Body of pancreas (tissue), 4 donors: ENCODE measurements at places on chromosomes 3 and 15. TPM values are rescaled to one million over a fixed set of nuclear protein-coding genes. Genes with fewer than 3 reads are reported as not detected.

- DNase-seq: no peak
Measured at GRCh38 chr15:27797765-27798164, 301.4 kb downstream of the OCA2 start.

DNA sequence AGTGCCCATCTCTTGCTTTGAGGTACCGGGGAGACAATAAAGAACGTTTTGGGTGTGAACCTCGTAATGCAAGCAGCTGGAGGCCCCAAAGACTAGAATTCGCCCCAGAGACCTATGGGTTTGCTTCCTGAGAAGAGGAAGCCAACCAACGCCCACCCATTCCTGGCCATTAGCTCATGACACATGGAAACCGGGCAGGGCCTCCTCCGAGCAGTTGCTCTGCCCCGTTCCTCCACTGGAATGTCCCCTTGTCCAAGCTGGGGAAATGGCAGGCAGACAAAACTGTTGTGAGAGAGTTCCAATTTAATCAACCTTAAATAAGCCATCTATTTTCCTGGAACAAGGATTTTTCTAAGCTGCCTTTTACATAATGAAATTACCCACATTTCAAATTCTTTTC, 250.9 kb upstream of the IGF1R start:
- DNase-seq: no peak

- peak; percentile 45 for DNase-seq
Measured at GRCh38 chr15:99435113-99435695, 130.6 kb upstream of the MEF2A start.

- no peak for DNase-seq
Measured at GRCh38 chr3:129937717-129938116, 36.8 kb upstream of the TRH start.

- DNase-seq: no peak
Measured at GRCh38 chr3:47243419-47244147, 39.0 kb downstream of the KIF9 start.

DNA sequence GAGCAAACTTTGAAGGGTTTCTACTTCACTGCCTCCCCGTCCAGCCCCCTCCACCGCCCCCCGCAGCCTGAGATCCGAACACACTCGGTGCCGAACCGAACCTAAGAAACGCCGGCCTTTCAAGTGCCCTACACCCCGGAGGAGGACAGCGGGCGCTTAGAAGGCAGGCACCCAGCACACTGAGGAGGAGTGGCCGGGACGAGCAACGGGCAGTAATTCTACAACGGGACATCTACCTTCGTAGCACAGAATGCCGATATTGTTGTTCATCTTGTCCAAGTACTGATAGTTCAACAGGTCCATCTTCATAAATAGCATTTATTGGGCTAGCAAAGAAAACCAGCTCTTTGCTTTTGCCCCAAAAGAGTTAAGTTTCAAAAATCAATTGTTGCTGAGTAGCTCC, 513 bp downstream of the VGLL4 start:
- DNase-seq: peak; percentile 34

GRCh38 chr15:48332642-48333034, 1.4 kb downstream of the DUT start:
- DNase-seq: no peak

- DNase-seq: no peak
Measured at GRCh38 chr15:27065785-27066184, 94.8 kb downstream of the GABRG3 start.

The KCNH8 gene
- total RNA-seq: 2.3 TPM

The NR1I2 gene
- 5.4 TPM for total RNA-seq

The ZNF662 gene
- total RNA-seq: 6.5 TPM

The CFAP100 gene
- total RNA-seq: not detected

The ZMYND10 gene
- total RNA-seq: 2.3 TPM
